GM10248 (cell line): ENCODE measurements at places on chromosomes 3 and 15.
A peak's percentile ranks its signal among the peaks of the same experiment; 100 is the strongest.

GRCh38 chr3:194944526-194944925, 258.8 kb downstream of the FAM43A start:
- no peak for DNase-seq

DNA sequence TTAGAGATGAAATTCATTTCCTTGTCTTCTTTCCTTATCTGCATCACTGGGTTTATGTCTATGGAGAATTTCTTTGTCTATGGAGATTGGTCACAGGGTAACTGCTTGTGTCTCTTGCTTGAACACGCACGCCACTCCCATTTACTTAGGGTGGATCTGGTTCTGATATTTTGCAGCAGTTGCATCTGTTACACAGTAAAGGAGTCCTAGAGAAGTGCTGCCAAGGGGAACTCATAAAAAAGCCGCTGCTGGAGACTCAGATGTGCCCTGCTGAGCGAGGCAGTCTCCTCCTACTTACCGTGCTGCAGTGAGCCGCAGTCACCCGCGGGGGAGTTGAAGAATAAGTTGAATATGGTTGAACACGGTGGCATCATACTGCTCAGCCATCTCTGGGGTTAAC, 105.2 kb upstream of the KLHL25 start:
- DNase-seq: no peak

DNA sequence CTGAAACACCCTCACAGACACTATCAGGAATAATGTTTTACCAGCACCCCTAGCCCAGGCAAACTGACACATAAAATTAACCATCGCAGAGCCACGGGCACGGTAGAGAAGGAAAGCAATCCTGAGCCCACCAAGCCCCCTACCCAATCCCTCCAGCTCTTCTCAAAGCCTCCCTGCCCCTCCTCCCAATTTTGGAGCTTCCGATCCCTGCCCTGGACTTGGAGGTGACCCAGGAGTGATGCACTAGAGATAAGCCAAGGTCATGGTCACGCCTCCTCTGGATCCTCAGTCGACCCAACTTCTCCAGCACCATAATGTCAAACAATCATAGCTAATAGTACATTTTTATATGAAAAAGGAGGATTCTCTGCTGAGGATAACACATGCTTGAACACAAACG, 188.7 kb upstream of the NSMCE3 start:
- DNase-seq: no peak

GRCh38 chr3:127964816-127965215, 49.8 kb downstream of the KBTBD12 start:
- DNase-seq: no peak

GRCh38 chr3:14494973-14495300, 45.2 kb downstream of the GRIP2 start:
- no peak for DNase-seq

DNA sequence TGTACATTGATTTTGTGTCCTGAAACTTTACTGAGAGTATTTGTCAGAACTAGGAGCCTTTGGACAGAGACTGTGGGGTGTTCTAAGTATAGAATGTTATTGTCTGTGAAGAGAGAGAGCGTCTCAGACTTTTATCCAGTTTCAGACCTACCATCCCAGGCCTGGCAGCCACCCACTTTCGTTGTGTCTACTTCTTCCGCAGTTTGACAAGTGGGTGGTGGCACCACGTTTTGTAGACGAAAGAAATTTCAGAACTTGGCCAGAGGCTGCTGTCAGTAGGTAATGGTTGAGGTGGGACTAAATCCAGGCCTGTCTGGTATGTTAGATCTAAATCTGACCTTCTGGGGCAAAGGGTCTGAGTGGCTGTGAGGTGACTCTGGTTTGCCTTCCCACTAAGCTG, 13.4 kb upstream of the TRAK1 start:
- DNase-seq: no peak

- no peak for DNase-seq
Measured at GRCh38 chr3:42090973-42091731, at the start of gene TRAK1. Gene TRAK1 (plus strand): TSS chr3:42091357. CDS start chr3:42091470, 113 bp downstream.

- DNase-seq: no peak
Measured at GRCh38 chr3:126782536-126782935, 78.5 kb downstream of the CHCHD6 start.

GRCh38 chr3:71485896-71486295, 97.6 kb downstream of the FOXP1 start:
- no peak for DNase-seq

- no peak for DNase-seq
Measured at GRCh38 chr15:51267703-51268083, 70.7 kb downstream of the CYP19A1 start.

GRCh38 chr3:58041826-58042324, 33.7 kb downstream of the FLNB start:
- DNase-seq: peak; percentile 65

GRCh38 chr15:76313731-76314130, 2.5 kb upstream of the ETFA start:
- DNase-seq: no peak

GRCh38 chr3:99645277-99646106, 7.1 kb downstream of the COL8A1 start:
- DNase-seq: no peak

DNA sequence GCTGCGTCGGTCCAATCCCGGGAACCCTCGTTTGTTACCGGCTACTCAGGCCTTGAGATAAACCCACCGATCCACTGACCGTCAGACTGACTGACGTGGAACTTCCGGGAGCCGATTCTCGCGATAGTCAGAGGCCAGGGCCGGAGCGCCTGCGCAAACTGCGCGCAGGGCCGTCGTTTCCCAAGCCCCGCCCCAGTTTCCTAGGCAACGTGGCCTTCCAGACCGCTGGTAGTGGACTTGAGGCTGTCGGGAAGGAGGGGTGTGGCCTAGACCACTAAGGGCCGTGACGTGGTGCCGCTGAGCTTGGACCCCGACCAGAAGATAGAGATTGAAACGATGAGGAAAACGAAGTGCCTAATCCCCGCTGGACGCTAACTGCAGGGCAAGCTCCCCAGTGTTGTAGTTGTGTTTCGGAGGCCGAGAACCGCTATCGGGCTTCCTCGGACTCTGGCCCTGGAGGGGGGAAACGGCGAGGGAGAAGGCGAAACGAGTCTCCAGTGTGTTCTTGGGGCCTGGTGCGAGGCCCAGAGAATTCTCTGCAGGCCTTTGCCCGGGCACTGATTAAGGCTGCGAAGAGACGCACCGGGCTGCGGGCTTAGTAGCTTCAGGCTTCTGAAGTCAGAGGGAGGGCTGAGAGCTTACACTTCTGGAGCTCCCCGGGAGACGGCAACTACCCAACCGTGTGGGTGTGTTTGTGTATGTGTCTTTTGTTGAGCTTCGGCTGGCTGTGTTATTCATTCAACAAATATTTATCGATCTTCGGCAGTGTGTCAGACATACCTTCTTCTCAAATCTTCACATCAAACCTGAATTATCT, at the start of gene COPB2:
Gene COPB2, minus strand, starts transcription at position 96 of the 817 bp plus-strand sequence. CDS start 97 bp downstream, outside the sequence.
- DNase-seq: peak; percentile 98

GRCh38 chr15:66886686-66887273, 178.6 kb upstream of the SMAD3 start:
- DNase-seq: no peak

DNA sequence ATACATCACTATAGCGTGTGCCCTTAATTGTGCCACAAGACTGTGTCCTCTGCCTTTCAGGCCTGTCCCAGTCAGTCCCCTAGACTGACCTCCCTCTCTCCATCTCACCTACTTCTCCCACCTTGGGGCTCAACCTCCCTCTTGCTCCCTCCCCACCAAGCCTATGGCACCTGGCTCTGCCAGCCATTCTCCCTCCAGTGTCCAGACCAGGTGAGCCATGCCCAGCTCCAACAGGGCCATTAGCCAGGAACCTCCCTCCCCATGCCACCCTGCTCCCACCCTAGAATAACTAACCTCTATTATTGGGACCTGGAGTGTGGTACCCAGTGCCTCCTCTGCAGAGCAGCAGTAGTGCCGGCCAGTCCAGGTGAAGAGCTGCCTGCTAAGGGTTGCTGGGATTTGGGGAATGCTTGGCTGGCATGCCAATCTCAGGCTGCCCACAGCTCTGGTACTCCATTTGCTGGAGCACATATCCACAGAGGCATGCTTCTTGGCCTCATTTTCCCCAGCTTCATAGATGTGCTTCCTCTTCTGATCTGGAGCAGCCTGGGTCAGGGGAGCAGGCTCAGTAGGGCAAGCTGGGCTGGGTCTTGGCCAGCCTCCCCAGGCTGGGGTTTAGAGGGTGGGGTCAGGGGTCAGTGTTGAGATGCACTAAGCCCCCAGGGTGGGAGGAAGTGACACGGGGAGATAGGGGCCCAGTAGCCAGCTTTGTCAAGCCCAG, 38.8 kb downstream of the SAXO2 start:
- DNase-seq: no peak

GRCh38 chr3:122919291-122919610, 108.3 kb downstream of the SEMA5B start:
- no peak for DNase-seq

DNA sequence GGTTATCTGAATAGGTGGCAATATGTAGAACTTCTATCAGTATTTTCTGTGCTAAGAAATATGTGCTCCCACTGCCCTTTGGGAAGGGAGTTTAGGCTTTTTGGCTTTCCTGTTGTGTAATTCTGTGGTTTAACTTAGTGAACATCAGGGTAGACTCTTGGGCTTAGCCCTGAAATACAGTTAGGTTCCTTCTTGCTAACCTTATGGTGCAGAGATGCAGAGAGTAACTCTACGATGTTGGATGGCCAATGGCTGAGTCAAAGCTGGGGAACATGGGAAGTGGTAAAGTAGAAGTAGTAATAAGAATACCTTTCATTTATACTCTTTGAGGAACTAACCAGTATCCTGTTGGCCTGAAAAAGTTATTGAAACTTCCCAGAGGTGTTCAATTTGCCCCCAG, 80.8 kb upstream of the IL12A start:
- no peak for DNase-seq

DNA sequence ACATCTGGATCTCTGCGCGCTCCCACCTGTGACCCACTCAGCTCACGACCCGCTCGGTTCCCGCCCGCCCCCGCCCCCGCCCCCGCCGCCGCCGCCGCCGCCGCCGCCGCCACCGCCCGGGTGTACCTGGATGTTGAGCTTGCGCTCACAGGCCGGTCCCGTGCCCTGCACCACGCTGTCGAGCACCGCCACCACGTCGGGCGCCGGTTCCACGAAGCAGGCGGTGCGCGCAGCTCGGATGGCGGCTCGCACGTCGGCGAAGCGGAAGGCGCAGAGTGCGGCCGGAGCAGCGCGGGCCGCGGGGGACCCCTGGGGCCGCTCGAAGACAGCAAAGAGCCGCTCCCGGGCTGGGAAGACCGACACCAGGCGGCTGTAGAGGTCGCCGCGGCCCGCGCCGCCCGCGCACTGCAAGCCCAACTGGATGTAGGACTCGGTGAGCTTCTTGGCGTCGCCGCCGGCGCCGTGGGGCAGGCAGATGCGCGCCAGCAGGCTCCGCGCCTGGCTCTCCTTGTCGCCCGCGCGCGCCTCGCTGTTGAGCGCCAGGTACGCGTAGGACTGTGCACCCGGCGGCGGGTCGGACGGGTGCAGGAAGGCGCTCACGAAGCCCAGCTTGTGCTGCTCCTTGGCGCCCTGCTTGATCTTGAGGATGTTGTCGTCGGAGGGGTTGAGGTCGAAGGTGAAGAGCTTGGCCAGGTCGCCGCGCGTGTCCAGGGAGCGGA, 1.1 kb downstream of the PLXND1 start:
- DNase-seq: no peak

GRCh38 chr15:78955355-78955754, 10.5 kb upstream of the CTSH start:
- no peak for DNase-seq

GRCh38 chr3:1288805-1289494, 196.1 kb downstream of the CNTN6 start:
- no peak for DNase-seq

DNA sequence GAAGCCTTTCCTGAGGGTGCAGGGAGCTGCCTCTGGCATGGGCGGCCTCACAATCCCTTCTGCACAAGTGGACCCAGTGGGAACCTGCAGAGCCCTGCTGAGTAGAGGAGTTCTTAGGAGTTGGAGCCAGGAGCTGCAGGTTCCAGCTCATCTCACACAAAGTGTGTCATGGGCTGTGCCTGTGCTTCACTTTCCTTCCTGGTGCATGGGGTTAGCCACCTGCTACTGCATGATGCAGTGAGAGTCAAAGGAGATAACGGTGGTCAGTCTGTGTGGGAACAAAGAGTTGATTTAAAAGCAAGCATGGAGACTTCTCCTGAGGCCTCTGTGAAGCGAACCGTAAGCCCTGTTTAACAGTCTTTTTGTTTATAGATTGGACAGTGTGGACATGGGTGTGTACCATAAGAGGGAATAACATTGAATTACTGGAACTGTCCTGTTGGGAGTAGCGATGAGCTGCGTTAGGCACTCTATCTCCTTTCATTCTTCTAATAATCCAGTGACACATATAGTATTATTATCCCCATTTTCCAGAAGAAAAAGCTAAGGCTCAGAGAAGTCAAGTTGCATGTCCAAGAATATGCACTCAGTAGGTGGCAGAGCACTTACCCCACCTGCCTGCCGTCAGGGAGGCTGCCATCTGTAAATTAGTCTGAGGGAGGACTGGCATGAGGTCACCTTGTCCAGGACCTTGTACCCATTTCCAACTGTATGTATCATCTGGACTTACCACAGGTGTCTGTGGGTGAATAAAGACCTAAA, 68.7 kb upstream of the PRR23C start:
- no peak for DNase-seq
